T-helper 2 cell treated with Interferon-gamma antibody and Interleukin-4, amounts not matched to agents 5 μg/mL and 100 μg/mL, for 36 hours (primary cell): ENCODE measurements at places on chromosomes 6 and 20.
A peak's percentile ranks its signal among the peaks of the same experiment; 100 is the strongest.

- H3K4me3 ChIP-seq = peak overlapping the region; percentile 98
- H3K27me3 ChIP-seq = no peaks in the 10 kb centered on the region
- peaks cover 65% of the 10 kb centered on the region for H3K36me3 ChIP-seq
- peaks cover 59% of the 10 kb centered on the region for H3K4me1 ChIP-seq
Observed at GRCh38 chr6:31663126-31663960, 1.5 kb downstream of the GPANK1 start.

DNA sequence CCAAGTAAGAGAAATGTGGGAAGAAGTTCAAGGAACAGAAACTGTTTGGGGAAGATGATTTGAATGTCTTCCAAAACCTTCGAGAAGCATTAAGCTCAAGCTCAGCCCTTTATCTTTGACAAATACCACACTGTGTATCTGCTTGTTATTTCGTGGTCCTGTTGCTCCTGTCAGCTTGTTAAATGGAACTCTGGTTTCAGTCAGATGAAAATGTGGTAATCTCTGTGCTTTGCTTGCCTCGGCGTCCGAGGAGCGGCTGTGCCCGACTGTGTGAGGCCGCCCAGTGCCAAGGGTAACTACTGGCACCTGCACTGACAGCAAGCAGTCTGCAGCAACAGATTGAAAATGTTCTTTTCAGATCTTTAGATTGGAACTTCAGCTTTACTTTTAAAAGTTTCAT is 577.9 kb upstream of the FLRT3 start:
- no peaks in the 10 kb centered on the region for H3K36me3 ChIP-seq
- DNase-seq = no peak
- no peak overlapping the region for H3K4me3 ChIP-seq
- no peak overlapping the region for H3K27ac ChIP-seq
- H3K27me3 ChIP-seq = no peaks in the 10 kb centered on the region

DNA sequence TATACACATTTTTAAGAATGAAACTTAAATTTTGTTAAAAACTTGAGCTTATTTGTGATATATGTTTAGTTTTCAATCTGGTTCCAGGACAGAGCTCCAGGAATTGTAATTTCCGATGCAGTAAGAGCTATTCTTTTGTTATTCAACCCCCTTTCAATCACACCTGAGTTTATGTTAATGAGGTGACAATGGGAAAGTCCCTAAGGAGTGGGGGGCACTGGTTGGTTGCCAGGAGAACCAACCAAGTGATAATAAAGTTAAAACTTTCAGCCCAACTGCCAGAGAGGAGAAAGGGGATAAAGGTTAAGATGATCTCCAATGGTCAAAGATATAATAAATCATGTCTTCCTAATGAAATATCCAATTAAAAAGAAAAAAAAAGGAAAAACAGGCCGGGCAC is 19.8 kb downstream of the MDN1 start:
- no peaks in the 10 kb centered on the region for H3K27me3 ChIP-seq
- peaks cover 33% of the 10 kb centered on the region for H3K36me3 ChIP-seq
- no peak overlapping the region for H3K27ac ChIP-seq
- no peak overlapping the region for H3K4me3 ChIP-seq
- peaks cover 11% of the 10 kb centered on the region for H3K4me1 ChIP-seq

DNA sequence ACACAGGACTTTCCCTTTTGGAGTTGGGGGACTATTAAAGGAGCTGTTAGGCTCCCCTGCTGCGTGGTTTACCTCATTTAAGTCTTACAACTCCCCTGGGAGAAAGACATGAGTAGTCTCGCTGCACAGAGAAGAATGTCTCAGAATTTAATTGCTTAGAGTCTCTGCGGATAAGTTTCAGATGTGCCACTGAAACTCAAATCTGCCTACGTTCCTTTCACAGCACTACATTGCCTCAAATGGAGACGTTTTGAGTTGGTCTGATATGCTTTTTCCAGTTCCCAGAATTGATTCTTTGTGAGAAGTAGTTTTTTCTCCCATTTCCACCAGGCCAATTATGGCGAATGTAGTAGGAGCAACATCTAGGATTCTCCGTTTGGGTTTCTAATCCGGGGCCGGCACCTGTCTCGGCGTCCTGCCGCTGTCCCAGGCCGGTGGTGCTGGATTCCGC is 532 bp upstream of the SLC35F1 start:
- no peak overlapping the region for H3K27ac ChIP-seq
- peaks cover 54% of the 10 kb centered on the region for H3K27me3 ChIP-seq
- DNase-seq = no peak
- no peaks in the 10 kb centered on the region for H3K36me3 ChIP-seq

DNA sequence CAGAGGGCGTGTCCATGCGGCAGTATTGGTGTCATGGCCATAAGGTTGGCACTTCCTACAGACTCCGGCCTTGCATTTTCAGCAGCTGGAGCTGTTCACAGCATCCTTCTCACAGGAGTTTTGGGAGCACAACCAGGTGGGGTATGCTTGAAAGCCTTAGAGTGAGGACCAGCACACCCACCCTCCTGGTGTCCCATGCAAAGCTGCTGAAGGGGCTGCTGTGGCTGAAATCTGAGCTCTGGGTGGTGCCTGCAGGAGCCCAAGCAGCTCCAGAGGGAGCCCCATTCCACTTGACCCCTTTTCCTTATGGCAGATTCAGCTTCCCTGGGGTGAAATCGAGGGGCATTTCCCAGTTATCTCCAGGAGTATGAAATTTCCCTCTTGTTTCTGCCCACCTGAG is 74.0 kb upstream of the BHLHE23 start:
- H3K4me1 ChIP-seq = no peaks in the 10 kb centered on the region
- H3K4me3 ChIP-seq = no peak overlapping the region
- no peak for DNase-seq
- H3K27me3 ChIP-seq = peaks cover 4% of the 10 kb centered on the region

- H3K36me3 ChIP-seq = no peaks in the 10 kb centered on the region
- no peaks in the 10 kb centered on the region for H3K27me3 ChIP-seq
- H3K4me3 ChIP-seq = no peak overlapping the region
- no peak for DNase-seq
- H3K4me1 ChIP-seq = no peaks in the 10 kb centered on the region
- H3K27ac ChIP-seq = no peak overlapping the region
Observed at GRCh38 chr6:101477436-101477835, 83.9 kb downstream of the GRIK2 start.

- no peaks in the 10 kb centered on the region for H3K4me1 ChIP-seq
- H3K27me3 ChIP-seq = no peaks in the 10 kb centered on the region
- no peaks in the 10 kb centered on the region for H3K36me3 ChIP-seq
- no peak for DNase-seq
- H3K27ac ChIP-seq = no peak overlapping the region
Observed at GRCh38 chr6:22904431-22904830, 335.1 kb downstream of the HDGFL1 start.

DNA sequence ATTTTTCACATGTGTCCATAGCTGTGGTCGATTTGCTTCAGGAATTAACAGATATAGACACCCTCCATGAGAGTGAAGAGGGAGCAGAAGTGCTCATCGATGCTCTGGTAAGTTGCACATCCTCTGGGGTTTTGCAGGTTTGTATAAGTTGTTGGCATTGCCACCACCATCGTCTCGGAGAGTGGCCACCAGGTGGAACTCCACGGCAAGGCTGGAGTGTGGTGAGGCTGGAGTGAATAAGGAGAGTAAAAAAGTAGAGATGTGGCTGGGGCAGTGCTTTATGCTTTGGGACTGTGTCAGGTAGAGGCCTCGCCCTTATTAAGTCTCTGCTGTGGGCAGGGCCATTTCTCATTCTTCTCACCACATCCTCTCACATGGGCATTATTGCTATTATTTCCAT is 63.7 kb downstream of the CTNNBL1 start:
- no peak overlapping the region for H3K4me3 ChIP-seq
- peaks cover 7% of the 10 kb centered on the region for H3K36me3 ChIP-seq
- DNase-seq = no peak

DNA sequence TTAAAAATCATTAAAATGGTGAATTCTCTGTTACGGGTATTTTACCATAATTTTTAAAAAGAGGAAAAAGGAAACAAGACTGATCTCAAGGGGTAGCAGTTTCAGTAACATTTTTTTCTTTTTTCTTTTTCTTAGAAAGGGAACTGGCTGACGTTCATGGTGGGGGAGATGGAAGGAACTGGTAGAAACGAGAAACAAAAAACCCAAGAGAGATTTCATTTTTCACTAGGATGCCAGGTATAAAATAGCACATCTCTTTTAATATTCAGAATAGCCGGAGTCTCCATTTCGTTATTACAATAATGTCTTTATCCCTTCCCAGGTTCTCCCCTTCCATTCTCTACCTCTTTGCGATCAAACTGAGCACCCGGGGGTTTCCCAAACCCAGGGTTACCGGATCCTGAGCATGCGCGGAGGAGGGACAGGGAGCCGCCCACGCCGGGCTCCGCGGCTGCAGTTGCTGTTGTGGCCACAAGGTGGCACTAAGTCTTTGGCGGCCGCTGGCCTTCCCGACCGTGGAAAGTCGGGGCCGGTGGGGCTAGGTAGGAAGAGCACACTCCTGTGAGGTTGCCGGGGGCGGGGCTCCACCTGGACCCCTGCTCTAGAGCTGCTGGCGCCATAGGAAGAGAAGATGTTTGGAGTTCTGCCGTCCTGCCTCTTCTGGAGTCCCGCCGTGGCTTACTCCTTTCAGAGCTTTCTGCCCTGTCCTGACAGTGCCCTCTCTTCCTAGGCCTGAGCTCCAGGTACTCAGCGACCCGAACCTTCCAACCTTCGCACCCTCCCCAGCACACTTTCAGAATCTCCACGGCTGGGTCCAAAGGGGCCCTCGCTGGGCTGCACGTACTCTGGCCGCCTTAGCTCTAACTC is 146.8 kb downstream of the SH3BGRL2 start:
- peak overlapping the region; percentile 46 for H3K27ac ChIP-seq
- H3K4me1 ChIP-seq = peaks cover 9% of the 10 kb centered on the region
- H3K36me3 ChIP-seq = no peaks in the 10 kb centered on the region
- peak; percentile 85 for DNase-seq
- H3K27me3 ChIP-seq = no peaks in the 10 kb centered on the region

DNA sequence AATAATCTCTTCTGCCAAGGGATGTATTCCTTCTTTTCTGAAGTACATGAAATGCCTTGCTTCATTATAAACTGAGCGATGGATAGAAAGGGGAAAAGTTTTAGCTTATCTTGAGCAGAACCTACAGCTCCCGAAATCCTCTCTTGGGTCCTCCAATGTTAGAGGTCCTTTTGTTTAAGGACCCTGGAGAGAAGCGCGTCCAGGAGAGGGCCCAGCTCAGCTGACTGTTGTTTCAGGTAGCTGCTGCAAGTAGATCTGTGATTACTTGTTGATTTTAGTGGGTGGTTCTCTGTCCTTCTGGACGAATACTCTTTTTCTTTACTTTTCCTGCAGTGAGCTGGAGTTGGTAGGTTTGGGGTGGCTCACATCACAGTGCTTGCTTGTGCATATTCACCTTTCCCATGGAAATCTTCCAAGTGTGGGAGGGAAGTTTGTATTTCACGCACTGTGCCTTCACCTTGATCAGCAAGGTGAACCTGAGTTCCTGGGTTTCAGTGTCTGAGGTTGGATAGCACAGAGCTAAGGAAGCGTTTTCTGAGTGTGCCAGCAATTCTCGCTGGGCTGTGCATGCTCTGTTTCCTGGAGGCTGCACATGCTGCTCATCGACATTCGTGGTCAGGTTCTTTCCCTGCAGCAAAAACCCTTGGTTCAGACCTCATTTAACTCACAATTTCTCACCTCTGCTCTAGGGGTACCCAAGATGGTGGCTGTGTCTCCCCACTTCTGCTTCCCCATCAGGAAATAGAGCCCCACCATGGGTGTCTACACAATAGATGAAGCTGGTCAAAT is 176.3 kb downstream of the JARID2 start:
- H3K4me3 ChIP-seq = peak overlapping the region; percentile 75
- H3K4me1 ChIP-seq = peaks cover 61% of the 10 kb centered on the region
- peaks cover 58% of the 10 kb centered on the region for H3K36me3 ChIP-seq
- no peaks in the 10 kb centered on the region for H3K27me3 ChIP-seq
- peak overlapping the region; percentile 91 for H3K27ac ChIP-seq

GRCh38 chr6:157520596-157521361 is 139.8 kb downstream of the ZDHHC14 start:
- H3K27me3 ChIP-seq = no peaks in the 10 kb centered on the region
- H3K36me3 ChIP-seq = peaks cover 4% of the 10 kb centered on the region
- no peak overlapping the region for H3K27ac ChIP-seq
- no peak for DNase-seq
